ENCODE measurements at places on chromosomes 7 and 10. TPM values are rescaled to one million over a fixed set of nuclear protein-coding genes. Genes with fewer than 3 reads are reported as not detected.

GIMAP6 gene
- 31.5 TPM for total RNA-seq

DNA sequence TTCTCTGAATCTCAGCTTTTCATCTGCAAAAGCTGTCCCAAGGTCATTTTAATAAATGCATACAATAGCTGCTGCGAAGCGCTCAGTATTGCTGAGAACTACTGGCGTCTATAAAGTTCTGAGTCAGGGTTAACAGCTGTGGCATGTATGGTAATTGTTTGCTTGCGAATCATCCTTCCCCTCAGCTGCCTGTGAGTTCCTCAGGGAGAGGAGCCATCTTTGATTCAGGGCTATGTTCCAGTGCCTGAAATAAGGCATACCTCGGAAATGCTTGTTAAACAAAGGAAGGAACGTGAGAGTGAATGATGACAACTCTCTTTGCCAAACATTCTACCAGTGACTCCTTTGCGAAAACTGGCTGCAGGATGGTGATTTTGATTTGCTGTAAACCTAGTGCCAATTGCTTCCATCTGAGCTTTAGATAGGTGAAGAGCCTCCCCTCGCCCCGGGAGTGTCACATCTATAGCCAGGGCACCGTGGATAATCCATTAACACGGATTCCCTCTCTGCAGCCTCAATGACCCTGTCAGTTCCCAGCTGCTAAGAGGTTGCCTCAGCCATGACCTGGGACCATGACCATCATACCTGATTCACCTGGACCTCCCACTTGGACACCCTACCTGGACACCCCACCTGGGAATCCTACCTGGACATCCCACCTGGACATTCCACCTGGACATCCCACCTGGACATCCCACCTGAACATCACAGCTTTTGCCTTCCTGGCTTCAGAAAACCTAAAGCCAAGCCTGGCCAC lies 39.6 kb downstream of the GPRIN2 start:
- no peak for DNase-seq

DNA sequence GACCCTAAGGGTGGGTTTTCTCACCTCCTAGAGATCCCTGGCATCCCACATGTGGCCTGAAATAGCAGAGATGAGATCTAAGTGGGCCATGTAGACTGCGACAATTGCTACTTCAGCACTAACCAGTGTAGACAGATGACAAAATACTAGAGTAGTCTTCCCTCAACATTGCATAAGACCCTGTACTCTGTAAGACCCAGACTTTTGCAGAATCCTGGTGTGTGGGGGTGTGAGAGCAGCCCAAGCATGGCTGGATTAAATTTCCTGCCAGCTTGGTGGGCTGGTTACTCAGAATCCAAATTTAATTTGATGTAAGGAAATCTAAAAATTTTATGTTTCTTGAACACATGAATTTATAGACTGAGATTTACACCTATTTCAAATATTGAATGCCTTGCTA lies 88.3 kb downstream of the ZNF365 start:
- no peak for DNase-seq

DNA sequence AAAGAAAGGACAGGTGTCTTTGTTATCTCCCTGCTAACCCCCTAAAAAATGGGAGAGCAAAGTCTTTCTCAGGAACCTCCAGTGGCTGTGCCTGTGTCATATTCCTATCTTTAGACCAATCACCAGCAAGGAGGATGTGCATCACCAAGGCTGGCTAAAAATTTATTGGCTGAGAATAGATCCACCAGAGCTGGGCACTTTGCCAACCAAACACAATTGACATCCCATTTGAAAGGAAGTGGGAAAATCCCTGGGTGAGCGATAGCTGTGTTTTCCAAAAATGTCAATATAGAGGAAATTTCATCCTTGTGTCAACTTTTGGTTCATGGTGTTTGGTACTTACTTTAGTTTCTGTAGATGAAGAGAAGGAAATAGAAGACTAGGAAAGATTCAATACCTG lies 13.1 kb upstream of the GPR141 start:
- DNase-seq: no peak

- DNase-seq: no peak
Observed at GRCh38 chr7:106143711-106144337, 31.7 kb upstream of the SYPL1 start.

CCDC172 gene
- not detected for total RNA-seq

GRCh38 chr7:135447748-135448147 lies 62.2 kb downstream of the CNOT4 start:
- DNase-seq: no peak

MUC12 gene
- total RNA-seq: not detected

DNA sequence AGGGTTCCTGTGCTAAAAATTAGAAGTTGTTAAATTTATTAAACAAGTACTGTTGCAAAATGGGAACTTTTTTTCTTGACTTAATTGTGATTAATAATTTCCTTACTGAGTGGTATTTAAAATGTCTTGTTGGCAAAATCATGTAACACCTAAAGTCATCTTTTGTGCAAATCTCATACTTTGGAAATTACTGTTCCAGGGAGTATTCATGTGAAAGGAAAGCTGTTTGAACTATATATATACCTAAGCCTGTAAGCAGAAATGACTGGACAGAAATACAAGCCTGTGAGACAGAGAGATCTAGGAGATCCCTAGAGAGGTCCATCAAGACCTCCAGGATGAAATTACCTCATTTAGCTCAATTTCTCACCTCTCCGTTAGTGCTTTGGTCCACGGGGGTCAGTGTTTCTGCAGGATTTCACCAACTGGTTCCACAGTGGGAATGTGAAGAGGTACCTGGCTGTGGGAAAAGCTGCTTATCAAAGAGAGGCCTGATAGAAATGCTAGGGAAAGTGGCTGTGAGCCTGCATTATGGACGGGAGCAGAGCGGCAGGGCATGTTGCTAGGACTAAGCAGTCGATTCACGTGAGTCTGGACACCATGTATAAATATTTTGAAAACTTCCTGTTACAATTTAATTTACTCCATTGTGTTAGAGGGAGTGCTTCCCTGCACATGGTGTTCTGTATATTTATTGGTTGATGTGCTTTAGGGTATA lies 7.9 kb downstream of the LUC7L2 start:
- DNase-seq: no peak
